C1 segment of cervical spinal cord (tissue), 14 donors: ENCODE measurements at places on chromosomes 5 and 9.

DNA sequence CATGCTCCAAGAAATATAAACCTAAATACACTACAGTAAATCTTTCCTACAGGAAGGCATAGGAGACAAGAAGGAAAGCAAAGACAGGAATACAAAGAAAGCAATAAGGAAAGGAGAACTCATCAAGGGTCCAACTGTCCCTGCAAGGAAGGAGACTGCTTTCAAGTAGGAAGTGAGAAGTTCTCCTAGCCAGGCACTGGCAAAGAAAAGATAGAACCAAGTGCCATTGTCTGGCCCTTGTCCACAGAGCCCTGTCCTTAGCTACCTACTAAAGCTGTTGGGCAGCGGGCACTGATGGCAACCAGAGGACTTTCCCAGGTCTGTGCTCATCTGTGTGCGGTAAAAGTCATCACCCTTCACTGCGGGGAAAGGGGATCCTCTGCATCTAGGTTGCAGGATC is 108.2 kb downstream of the KLHL3 start:
- DNase-seq: no peak

- DNase-seq: no peak
Measured at GRCh38 chr9:130183133-130183762, 11.0 kb downstream of the NCS1 start.

- DNase-seq: no peak
Measured at GRCh38 chr5:6755519-6755918, 42.3 kb downstream of the TENT4A start.

- DNase-seq: no peak
Measured at GRCh38 chr5:89276566-89277305, 393.8 kb upstream of the MEF2C start.

- no peak for DNase-seq
Measured at GRCh38 chr5:93062548-93062947, 518.5 kb downstream of the NR2F1-AS1 start.

DNA sequence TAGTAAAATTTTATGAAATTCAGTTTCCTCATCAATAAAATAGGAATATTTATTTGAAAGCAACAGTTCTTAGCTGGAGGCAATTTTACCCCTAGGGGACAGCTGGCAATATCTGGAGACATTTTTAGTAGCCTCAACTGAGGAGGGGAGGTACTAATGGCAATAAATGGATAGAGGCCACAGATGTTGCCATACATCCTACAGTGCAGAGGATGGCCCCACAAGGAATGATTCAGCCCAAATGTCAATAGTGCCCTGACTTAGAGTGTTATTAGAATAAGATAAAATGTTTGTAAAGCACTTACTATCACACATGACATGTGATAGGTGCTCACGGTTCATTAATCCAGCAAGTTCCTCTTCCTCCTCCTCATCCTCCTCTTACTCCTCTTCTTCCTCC is 293.6 kb downstream of the KCTD16 start:
- no peak for DNase-seq

DNA sequence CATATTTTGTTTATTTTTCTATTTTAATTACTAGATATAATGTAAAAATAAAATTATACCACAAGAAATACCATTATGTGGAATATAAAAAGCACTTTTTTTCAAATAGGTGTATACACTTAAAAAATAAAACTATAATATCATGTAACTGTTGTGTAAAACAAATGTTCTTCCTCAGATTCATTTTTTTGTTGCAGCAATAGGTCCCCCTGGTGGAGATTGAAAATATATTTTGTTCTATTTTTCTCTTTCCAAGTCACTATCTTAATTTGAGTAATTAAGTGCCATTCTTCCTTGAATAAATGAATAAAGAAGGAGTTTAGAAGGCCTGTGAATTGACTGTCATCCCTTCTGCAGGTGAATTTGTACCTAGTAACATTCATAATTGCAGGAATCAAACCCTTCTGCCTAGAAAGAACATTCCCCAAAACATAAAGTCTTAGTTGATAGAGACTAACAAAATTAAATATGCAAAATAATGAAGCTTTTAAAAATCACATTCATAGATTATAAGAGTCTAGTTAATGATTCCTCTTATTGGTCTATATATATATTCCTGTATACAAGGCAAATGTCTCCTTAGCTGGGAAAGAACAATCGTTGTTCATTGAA is 23.4 kb downstream of the CETN3 start:
- no peak for DNase-seq

GRCh38 chr9:120608421-120608820 is 28.5 kb upstream of the CDK5RAP2 start:
- DNase-seq: no peak

GRCh38 chr9:122808141-122808540 is 8.2 kb downstream of the OR1K1 start:
- no peak for DNase-seq

GRCh38 chr5:91302958-91303357 is 80.2 kb downstream of the ARRDC3 start:
- peak; percentile 31 for DNase-seq

- DNase-seq: no peak
Measured at GRCh38 chr9:127198587-127198986, 66.0 kb upstream of the GARNL3 start.

DNA sequence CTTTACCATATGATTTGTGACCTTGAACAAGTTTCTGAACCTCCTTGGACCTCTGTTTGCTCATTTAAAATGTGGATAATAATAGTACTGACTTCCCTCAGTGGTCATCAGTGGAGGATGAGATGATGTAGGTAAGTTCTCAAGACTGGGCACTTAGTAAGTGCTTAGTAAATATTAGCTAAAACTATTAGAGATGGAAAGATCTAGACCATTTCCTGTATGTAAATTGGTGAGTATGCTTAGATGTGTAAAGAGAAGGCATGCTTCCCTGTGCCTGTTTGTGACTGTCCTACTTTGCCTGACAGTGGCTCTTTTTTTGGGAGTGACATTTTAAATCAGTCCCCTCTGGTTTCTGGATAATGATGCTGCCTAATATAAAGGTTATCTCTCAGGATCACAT is 288.1 kb downstream of the GABRB2 start:
- no peak for DNase-seq

GRCh38 chr9:136442265-136442664 is 2.6 kb upstream of the INPP5E start:
- no peak for DNase-seq

- no peak for DNase-seq
Measured at GRCh38 chr5:131393498-131393968, 129.7 kb downstream of the CDC42SE2 start.

- DNase-seq: no peak
Measured at GRCh38 chr9:115756736-115757135, 396.9 kb upstream of the PAPPA start.

GRCh38 chr5:126508962-126509279 is 85.7 kb downstream of the GRAMD2B start:
- no peak for DNase-seq

DNA sequence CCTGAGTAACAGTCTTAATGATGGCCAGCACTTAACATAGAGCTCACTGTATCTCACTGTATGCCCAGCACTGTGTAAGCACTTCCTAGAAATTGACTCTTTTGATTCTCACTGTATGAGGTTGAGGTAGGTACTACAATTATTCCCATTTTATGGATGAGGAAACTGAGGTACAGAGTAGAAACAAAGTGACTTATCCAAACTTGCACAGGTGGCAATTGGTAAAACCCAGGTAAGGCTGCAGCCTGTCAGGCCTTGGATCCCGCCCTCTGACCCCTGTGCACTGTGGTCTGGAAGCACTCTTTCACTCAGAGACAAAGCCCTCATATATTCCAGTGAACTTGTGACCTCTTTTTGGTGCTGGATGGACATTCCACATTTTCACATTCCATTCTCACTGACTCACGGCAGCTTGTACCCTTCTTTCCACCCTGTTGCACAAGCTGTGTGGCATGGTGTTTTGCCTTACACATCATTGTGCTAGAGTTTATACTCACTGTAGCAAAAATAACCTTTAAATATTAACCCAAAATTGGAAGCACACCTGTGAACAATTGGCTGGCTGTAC is 21.7 kb downstream of the ANKRD55 start:
- no peak for DNase-seq

DNA sequence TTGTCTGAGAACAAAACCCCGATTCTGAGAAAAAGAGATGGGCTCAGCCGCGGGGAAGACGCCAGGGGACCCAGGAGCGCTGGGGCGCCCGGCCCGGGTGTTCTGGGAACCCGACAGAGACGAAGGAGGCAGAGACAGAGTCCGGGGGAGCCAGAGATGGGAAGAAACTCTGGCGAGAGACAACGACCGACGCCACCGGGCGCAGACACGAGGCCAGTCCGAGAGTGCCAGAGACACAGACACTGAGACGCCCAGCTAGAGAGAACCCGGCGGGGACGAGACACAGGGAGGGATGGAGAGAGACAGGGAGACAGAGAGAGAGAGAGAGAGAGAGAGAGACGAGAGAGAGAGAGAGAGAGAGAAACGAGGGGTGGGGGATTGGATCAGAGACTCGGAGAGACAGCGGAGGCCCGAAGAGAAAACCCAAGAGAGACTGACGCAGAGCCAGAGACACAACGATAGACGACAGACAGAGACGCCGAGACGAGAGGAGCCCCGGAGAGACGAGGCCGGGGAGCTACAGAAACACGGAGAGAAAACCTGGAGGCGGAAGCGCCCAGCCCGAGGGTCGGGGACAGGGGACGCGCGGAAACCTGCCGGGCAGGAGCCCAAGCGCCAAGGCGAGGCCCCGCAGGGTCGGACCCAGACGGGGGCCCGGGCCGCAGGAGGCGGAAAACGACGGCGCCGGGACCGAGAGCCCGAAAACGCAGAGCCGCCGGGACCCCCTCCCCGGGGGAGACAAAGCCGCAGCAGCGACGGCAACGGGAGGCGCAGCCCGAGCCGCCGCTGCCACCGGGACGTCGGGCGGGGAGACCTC is 3.3 kb downstream of the NR5A1 start:
- no peak for DNase-seq

DNA sequence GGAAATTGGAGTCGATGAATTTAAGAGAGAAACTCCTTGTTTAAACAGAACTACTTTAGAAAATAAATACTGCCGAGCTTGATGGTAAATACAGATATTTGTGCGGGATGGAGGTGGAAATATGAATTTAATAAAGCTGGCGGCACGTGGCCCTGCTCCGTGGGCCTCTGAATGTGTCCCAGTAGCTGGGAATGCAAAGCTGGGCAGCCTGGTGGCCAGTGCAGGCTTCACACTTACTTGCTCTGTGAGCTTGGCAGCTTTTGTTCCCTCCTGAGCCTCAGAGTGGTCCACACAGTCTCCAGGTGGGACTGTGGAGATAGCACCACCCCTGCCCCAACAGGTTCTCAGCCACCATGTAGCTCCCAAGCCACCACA is 45.9 kb downstream of the BARX1 start:
- DNase-seq: no peak

DNA sequence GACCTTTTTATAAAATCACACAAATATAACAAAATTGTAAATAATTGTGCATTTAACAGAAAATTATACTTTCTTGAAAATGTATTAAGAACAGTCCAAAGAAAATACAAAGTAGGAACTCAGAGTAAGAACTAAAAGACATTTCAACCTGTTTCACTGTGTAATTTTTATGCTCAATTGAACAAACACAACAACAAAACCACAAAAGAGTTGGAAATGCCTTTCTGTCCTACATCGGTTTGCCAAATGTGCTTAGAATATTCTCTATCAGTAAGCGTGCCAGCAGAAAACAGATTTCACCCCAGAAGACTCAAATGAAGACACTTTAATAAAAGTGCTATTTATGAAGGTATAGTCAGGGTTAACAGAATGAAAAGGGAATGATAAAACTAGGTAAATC is 592.1 kb downstream of the PRELID2 start:
- no peak for DNase-seq

GRCh38 chr5:73691302-73692080 is 65.5 kb downstream of the ARHGEF28 start:
- no peak for DNase-seq

- DNase-seq: no peak
Measured at GRCh38 chr5:39362646-39363045, 1.6 kb downstream of the C9 start.

DNA sequence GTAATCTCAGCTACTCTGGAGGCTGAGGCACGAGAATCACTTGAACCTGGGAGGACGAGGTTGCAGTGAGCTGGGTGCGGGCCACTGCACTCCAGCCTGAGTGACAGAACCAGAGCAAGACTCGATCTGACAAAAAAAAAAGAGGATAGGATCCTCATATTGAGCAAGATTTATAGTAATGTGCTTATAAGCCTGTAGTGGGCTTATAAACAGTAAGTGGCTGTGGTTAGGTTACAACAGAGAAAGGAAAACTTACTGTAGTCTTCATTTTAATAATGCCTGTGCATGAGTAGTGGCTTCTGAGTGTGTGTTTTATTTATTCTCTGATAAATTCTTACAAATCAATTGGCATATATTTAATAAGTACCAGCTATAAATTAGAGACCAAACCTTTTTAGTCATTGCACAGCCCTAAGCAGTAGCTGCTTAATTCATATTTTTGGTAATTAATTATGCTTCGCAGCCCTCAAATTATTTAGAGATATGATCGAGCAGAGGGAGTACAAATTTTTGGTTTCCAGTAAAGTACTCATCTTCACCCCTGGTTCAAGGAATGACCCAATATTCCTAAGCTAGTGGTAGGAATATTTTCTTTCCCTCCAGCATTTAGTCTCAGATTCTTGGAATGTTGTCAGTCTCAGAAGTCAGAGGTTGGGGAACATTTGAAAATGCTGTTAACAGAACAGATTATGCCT is 73.8 kb upstream of the KLF9 start:
- no peak for DNase-seq

DNA sequence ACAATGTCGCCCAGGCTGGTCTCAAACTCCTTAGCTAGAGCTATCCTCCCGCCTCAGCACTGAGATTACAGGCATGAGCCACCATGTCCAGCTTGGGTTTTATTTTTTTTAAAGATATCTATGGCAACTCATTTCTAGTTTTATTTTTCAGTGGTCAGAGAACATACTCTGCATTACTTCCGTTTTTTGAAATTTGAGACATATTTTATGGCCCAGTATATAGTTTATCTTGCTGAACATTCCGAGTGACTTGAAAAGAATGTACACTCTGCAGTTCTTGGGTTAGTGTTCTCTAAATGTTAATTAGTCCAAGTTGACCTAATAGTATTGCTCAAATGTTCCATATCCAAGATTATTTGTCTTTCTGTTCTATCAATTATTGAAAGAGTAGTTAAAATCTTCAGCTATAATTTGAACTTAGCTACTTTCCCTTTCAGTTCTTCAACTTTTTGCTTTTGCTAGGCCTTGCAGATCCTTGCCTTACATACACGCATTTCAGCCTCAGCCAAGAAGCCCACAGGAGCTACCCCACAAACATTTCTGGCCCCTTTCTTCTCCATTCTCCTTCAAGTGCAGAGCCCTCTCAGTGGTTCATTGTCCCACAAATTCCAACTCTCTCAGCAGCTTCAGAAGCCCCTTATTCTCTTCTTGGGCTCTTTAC is 22.3 kb upstream of the SNAPC3 start:
- DNase-seq: no peak

GRCh38 chr9:19387317-19387716 is 7.3 kb upstream of the RPS6 start:
- DNase-seq: no peak
